ENCODE measurements at places on chromosomes 16 and 17.

DNA sequence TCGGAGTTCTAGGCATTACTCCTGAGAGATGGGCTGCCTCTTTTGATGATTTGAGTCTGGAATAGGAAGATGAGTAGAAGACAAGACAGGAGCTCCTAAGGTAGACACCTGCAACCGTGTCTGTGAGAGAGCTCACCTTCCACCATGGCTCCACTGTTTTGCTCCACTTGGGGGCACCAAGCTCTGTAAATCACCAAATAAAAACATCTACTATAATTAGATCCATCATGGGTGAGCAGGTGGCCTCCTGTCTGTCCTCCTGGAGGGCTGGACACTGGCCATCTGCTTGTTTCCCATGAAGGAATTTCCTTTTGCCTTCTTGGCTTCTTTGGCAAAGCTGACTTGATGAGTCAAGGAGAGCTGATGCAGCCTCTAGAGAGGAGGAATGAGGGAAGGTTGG is 179.0 kb downstream of the HAPSTR1 start:
- no peak for DNase-seq

DNA sequence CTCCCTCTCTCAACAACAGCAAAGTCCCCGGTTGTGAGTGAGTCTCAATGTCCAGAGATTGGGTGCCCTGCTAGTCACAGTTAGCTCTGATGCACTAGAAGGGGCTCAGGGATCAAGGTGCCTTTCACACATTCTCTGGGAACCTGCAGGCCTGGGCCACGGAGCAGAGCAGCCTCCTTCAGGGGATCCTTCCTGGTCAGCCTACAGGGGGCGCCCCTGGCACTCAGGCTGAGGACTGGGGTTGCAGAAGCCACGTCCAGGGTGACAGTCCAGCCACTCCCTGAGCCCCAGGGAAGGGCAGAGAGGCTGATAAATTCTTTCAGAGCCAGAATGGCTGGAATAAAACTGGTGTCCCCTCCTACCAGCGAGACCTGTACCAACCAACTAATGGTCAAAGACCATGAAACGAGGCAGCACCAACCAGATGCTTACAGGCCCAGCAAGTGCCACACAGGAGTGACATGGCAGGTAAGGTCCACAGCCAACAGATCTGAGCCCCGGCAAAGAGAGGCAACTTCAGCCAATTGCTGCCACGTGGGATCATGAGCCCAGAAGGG is 43.5 kb downstream of the ST3GAL2 start:
- DNase-seq: peak; percentile 59

DNA sequence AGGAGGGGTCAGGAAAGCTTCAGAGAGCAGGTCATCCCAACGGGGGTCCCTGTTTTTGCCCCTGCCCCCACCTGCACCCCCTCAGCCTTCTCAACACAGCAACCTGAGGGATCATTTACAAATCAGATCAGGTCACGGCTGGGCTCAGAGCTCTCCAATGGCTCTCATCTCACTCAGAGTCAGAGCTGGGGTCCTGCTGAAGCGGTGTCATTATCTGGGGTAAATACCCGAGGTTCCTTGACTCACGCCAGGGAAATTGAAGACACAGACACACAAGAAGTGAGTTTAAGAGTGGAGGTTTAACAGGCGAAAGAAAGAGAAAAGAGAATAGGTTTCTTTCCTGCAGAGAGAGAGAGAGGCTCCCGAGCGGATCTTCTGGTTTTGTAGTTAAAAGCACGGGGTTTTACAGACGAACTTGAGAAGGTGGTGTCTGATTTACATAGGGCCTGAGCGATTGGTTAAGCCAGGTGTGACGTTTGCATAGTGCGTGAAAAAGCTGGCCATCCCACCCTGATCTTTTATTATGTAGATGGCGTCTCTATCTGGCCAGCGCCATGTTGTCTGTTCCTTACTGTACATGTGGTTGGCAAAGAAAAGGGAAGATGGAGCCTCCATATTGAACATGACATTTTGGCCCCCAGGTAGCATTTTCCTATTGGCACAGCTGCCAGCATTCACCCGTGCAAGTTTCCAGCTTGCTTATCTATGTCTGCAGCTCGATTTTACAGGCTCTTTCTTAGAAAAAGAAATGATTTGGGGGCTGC is 51.4 kb downstream of the WSB1 start:
- DNase-seq: no peak

DNA sequence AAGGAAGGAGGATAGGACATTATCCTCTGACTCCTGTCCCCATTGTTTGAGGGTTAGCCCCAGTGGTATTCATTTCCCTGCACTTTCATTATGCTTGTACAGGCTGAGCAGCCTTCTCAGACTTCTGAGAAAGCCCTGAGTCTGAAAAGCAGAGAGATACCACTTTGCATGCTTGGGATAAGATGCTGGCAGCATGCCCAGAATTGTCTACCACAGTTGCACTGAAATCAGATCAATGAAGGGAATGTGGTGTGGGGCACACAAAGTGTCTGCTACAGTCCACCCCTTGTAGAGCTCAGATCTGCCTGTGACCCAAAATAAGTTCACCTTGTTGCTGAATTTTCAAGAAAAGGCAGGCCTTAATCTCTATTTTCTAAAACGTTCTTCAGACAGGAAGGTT is 160.6 kb downstream of the CCT6B start:
- DNase-seq: no peak

GRCh38 chr16:57984443-57985203 is 13.7 kb upstream of the CNGB1 start:
- no peak for DNase-seq

DNA sequence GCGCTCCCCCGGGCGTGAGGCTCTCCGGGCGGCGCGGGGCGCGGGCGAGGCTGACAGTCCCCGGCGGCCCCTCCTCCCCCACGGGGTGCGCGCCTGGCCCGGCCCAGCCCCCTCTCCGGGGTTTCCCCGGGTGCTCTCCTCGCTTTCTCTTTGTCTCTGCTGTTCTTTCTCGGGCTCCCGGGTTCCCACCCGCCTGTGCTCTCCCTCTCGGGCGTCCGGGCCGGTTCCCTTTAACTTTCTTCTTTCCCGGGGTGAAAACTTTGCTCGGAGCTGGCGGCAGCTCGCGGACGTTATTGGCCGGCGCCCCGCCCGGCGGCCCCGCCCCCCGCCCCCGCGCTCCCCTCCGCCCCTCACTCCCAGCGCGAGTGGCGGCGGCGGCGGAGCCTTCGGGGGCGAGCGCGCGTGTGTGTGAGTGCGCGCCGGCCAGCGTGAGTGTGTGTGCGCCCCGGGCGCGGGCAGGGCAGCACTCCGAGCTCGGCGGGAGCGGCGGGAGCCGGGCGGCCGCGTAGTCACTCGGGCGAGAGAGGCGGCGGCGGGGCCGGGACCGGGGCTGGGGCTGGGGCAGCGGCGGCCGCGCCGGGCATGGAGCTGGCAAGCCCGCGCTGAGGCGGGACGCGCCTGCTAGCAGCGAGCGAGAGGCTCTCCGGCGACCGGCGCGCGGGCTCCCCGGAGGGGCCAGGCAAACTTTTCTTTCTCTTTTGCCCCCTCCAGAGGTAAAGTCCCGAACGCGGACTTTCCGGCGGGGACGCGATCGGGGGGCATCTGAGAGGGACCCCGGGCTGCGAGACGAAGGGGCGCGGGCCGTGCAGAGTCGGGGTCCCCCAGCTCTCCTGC is at the start of gene NTN1:
TSS of gene NTN1 (plus strand) at position 353 of the 834 bp plus-strand sequence. CDS start 864 bp downstream, outside the sequence.
- no peak for DNase-seq

DNA sequence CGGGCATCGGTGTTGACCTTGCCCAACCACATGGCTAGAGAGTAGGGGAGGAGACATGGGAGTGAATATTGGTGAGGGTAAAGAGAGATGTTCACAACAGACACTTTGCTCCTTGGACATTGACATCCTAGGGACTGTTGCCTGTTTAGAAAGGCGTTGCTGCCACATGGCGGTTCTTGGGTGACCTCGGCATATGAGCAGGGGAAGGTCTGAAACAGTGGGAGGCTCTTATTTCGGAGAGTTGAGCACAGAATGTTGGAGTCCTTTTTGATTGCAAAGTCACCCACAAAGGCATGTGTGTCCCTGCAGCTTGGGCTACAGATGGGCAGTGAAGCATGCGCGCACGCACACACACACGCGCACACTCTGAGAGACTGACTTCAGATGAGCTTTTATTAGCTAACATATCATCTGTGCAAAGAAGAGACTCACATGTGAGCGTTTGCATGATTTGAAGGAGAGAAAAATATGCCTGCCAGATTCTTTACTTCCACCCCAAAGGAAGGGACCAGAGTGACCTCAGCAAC is 104.4 kb downstream of the SHISA9 start:
- no peak for DNase-seq

GRCh38 chr16:87324411-87325275 is 7.5 kb upstream of the C16orf95 start:
- no peak for DNase-seq

- no peak for DNase-seq
Measured at GRCh38 chr16:82034981-82035612, at the start of gene HSD17B2. Gene HSD17B2, plus strand, starts transcription at chr16:82035253. Its CDS starts 172 bp downstream, at chr16:82035425.

- peak; percentile 1 for DNase-seq
Measured at GRCh38 chr16:52976539-52977167, 76.0 kb downstream of the CHD9NB start.

- DNase-seq: peak; percentile 64
Measured at GRCh38 chr17:81295676-81296381, 722 bp upstream of the SLC38A10 start.

- DNase-seq: no peak
Measured at GRCh38 chr17:38693700-38694329, 11.3 kb upstream of the MLLT6 start.

DNA sequence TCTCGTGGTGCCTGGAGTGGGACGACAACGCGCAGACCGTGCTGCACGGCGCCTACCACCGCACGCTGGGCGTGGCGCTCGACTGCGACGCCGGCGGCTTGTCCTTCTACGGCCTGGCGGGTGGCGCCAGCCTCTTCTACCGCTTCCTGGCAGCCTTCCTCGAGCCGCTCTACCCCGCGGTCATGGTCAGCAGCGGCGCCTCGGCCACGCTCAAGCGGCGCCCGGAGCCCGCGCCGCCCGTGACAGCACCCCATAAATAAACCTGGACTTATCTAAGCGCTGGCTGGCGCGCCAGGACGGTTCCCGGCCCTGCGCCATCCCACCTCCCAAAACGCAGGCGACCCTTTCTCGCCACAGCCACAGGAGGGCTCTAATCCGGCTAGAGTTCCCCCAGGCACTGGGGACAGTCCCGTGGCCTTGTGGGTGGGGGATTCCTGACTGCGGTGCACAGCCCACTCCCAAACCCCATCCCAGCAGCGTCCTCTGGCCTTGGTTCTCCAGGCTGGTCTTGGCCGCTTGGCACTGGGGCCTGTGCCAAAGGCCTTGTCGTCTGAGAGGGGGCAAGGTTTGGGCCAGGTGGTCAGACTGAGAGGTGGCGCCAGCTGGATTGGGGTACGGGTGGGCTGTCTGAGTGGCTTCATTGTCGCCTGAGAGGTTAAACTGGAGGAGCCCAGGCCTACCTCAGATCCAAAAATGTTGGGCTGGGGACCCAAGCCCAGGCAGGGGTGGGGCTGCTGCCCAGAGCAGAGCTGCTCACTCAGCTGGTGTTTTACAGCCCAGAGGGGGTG is 10.1 kb upstream of the SLC16A5 start:
- no peak for DNase-seq

GRCh38 chr16:29148867-29149272 is 164.0 kb downstream of the LAT start:
- no peak for DNase-seq

DNA sequence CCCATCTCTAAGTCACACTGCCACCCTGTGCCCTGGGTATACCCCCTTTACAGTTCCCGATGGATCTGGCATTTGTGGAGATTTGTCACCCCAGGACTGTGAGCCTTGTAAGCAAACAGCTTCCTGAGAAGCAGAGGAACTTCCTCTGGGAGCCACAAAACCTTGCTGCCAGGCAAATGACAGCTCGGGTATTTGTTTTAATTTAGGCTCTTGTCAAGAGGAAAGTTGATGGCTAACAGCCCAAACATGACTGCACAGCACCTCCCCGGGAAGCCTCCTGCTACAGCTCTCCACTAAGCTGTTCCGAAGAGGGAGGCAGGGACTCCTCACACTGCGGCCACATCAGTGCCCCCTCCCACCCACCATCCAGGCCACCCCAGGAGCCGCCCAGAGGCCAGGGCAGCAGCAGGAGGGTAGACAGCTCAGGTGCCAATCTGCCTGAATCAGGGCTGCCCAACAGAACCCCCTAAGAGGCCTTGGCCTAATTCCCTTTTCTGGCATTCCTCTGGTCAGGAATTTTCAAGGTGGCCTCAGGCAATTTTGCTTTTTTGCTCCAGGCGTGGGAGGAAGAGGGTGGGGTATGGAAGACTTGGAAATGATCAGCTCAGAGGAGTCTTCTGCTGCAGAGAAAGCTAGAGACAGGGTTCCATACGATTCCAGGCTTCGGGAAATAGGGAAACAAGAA is 2.6 kb downstream of the ABR start:
- no peak for DNase-seq

DNA sequence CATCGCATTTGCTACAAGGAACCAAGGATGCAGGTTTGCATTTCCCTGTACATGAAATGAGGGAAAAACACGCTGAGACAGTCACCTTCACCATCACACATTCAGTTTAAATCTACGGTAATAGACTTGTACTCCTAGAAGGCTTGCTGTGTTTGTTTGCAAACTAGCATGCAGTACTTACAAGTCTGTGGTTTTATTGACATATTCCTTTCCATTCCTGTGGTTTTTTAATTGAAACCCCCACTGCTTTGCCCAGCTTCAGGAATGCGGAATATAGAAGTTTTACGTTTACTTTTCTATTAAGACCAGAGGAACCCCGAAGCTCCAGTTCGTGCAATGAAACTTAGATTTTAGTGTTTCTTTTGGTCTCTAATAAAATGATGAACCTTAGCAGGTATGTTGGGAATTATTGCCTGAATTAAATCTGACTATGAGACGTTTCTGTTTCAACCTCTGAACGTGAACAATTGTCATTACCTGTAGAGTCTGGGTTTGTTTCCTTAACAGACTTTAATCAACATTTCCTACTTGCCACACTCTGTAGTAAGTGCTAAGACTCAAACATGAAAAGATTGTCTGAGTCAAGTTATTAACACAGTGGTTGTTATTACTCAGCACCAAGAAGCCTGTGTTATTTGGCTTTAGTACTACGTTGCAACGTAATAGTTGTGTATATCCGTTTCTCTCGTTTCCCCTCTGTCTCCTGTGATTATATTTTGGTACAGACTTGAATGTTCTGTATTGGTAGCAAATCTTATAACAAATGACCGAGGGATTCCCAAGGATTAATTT is 793.3 kb upstream of the GOT2 start:
- no peak for DNase-seq

GRCh38 chr16:85180047-85180826 is 68.0 kb upstream of the CIBAR2 start:
- DNase-seq: no peak

- no peak for DNase-seq
Measured at GRCh38 chr16:60739737-60740683, 1296.2 kb downstream of the CDH8 start.

- DNase-seq: no peak
Measured at GRCh38 chr17:46158323-46159296, 34.6 kb downstream of the KANSL1 start.

DNA sequence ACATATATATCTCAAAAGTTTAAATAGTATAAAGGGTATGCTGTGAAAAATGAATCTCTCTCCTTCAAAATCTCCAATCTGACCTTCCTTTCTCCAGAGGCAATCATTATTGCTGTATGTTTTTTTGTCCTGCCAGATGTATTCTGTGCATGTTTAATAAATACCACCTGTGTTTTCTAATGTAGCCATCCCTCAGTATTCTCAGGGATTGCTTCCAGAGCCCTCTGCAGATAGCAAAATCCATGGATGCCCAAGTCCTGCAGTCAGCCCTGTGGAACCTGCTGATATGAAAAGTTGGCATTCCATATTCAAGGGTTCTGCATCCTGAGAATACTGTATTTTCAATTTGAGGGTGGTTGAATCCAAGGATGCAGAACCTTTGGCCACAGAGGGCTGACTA is 42.9 kb downstream of the BPTF start:
- no peak for DNase-seq
